ENCODE measurements at places on chromosomes 5 and 9. TPM values are rescaled to one million over a fixed set of nuclear protein-coding genes. Genes with fewer than 3 reads are reported as not detected.

Gene INVS
- total RNA-seq: 18.5 TPM

Gene FGF1
- not detected for total RNA-seq

Gene HMCN2
- not detected for total RNA-seq

Gene SPINK7
- 0.47 TPM for total RNA-seq

Gene STRBP
- 11.4 TPM for total RNA-seq

Gene NRG2
- total RNA-seq: 0.08 TPM

Gene PCDHB9
- total RNA-seq: not detected

Gene OLFML2A
- 0.11 TPM for total RNA-seq

Gene ZNF483
- 2.2 TPM for total RNA-seq

Gene NMUR2
- not detected for total RNA-seq

Gene ALDH7A1
- 47.7 TPM for total RNA-seq

Gene IL13
- not detected for total RNA-seq

Gene CEL
- total RNA-seq: 0.08 TPM

Gene PCDHGC5
- total RNA-seq: 1.2 TPM

Gene DNM1
- 0.27 TPM for total RNA-seq

Gene IL4
- total RNA-seq: not detected

Gene ANKRD20A1
- total RNA-seq: not detected

Gene OLFM1
- total RNA-seq: not detected

Gene ARHGEF37
- 3.3 TPM for total RNA-seq

Gene MYOZ3
- total RNA-seq: not detected

Gene ETF1
- total RNA-seq: 116 TPM

Gene BTNL9
- total RNA-seq: not detected

Gene MLLT3
- total RNA-seq: 7.4 TPM

Gene ISOC1
- 34.4 TPM for total RNA-seq

Gene PLEKHG4B
- under 0.01 TPM for total RNA-seq

Gene IFNE
- total RNA-seq: 0.76 TPM

Gene FCN2
- not detected for total RNA-seq

Gene CD72
- 0.11 TPM for total RNA-seq

Gene LURAP1L
- total RNA-seq: 3.3 TPM

All from hair follicular keratinocyte (primary cell).